ENCODE measurements at places on chromosomes 16 and 17.
A peak's percentile ranks its signal among the peaks of the same experiment; 100 is the strongest.

DNA sequence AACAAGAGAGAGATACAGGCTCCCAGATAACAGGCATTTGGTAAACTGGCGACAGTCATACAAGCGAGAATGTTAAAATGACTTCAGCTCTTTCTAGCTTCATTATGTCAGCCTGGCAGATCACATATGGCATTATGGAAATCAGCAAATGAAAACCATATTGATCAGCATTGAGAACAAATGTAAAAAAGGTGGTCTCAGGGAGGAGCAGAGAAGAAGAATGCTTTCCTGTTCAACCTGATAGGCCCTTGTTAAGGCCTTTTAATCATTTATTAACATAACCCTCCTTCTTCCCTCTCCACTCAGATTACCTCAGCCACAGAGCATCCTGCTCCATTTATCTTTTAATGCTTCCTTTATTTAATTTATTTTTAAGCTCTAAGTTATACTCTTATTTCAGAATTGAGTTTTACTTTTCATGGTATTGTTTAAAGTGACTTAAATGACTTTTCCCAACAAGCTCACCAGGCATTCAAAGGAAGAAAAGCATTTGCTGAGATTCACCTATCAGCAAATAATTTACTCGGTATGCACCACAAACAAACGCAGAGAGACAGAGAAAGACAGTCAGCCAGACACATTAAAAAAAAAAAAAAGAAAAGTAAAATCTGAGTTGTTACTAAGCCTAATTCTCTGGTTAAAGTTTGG lies 243.9 kb upstream of the TBX2 start:
- no peak for DNase-seq

DNA sequence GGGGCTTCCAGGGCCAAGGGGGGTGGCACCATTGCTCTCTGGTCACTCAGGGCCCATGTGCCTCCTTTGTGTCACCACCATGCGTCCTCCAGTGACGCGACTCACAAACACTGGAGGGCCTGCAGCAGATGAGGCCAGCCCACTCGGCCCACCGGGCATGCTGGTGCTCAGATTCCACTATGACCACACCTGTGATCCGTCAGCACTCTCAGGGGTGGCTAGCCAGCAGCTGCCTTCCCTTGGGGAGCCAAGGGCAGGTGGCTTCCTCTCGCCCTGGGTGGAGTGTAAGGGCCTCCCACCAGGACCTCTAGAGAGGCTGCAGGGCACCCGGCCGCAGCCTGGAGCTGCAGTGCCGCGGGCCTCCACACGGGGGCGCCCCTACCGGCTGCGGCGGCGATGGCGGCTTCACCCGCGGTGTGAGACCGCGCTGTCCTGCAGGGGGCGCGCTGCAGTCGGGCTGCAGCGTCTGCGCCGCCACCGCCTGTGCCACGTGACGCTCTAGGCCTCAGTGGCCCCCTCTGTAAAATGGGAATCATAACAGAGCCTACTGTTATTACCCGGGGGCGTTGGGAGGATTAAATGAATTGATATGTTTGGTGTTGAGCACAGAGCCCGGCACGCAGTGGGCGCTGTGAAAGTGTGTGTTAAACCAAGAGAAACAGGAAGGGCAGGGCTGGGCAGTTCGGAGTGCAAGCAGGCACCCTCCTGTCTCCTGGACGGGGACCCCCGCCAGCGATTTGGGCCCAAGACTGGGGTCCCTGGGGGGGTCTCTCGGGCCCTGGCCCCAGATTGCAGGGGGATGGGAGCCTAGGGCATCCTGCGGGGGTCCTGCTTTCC lies 192.4 kb upstream of the GSE1 start:
- DNase-seq, result peak; percentile 60

DNA sequence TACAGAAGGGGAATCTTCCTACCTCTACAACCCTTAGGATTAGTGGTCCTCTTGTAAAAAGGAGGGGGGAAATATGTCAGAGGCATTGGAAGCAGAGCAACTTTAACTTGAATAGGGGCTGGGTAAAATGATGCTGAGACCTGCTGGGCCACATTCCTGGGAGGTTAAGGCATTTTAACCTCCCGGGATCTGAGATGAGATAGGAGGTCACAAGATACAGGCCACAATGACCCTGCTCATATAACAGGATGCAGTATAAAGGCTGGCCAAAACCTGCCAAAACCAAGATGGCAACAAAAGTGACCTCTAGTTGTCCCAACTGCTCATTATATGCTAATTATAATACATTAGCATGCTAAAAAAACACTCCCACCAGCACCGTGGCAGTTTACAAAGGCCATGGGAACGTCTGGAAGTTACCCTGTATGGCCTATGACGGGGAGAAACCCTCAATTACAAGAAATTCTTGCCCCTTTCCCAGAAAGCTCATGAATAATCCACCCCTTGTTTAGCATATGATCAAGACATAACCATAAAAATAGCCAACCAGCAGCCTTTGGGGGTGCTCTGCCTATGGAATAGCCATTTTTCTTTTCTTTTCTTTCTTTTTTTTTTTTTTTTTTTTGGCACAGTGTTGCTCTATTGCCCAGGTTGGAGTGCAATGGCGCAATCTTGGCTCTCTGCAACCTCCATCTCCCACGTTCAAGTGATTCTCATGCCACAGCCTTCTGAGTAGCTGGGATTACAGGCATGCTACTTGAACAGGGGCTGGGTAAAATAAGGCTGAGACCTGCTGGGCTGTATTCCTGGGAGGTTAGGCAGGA lies 6.2 kb upstream of the C1QTNF1 start:
- no peak for DNase-seq

GRCh38 chr16:320206-320605 lies 32.3 kb downstream of the AXIN1 start:
- no peak for DNase-seq

GRCh38 chr17:71111460-71111859 lies 942.1 kb downstream of the KCNJ2 start:
- no peak for DNase-seq

- DNase-seq, result no peak
Observed at GRCh38 chr16:24308200-24308599, 52.1 kb downstream of the CACNG3 start.

GRCh38 chr16:69494991-69495392 lies 70.6 kb downstream of the CYB5B start:
- DNase-seq, result peak; percentile 8

DNA sequence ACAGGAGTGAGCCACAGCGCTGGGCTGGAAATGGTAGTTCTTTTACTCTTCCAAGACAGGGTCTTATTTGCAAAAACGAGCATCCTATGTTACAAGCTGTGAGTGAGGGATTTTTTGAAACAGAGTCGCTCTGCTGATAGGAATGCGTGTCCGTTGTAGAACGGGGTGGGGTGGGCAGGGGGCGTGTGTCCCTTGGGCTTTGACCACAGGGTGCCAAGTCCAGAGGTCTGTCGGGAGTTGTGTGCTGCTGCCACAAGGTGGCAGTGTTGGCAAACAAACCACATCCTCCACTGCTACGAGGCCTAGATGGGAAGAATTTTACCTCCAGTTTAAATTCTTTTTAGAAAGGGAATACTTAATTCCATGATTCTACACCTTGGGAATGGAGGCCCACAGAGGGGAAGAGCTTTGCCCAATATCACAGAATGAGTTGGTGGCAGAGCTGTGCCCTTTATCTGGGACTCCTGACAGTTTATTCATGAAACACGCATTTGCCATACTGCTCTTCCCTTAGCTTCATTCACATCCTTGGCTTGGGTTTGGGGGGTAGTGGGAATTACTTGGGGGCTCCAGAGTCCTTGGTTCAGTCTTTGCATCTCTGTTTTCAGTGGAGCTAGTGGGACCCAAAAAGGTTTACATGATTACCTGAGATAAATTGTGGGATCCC lies 30.6 kb upstream of the ETV4 start:
- peak; percentile 33 for DNase-seq

GRCh38 chr16:30526137-30526822 lies at the start of gene ZNF768:
TSS of gene ZNF768 (minus strand) at chr16:30526566. CDS start at chr16:30526413, 153 bp downstream.
- no peak for DNase-seq

GRCh38 chr17:45370949-45371413 lies 54.2 kb upstream of the MAP3K14 start:
- DNase-seq, result no peak

DNA sequence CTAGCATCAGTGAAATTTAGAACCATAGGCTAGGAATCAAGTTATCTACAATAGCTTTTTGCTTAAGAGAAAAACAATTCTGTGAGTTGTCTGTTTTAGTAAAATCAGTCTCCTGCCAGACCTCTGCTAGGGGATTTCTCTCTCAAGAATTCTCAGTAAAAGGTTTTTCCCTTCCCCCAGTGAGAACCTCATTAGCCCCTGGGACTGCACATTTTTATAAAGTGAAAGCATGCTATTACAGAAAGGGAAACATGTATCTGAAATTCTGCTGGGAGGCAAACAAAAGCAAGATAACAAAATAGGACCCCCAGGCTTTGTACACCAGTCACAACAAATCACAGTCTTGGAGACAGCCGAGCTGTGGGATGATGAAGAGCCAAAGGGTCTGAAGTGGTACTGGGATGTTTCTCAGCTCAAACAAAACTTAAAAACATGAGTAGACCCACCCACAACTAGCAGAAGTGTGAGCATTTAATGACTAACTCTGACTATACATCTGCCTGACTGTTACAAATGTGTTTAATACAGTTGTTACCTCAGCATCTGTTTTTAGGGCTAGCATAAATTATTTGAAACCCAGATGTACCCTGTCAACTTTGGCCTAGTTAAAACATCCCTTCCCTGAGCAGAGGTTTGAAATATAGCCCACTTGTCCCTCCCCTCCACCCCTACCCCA lies 20.0 kb upstream of the GLG1 start:
- no peak for DNase-seq

DNA sequence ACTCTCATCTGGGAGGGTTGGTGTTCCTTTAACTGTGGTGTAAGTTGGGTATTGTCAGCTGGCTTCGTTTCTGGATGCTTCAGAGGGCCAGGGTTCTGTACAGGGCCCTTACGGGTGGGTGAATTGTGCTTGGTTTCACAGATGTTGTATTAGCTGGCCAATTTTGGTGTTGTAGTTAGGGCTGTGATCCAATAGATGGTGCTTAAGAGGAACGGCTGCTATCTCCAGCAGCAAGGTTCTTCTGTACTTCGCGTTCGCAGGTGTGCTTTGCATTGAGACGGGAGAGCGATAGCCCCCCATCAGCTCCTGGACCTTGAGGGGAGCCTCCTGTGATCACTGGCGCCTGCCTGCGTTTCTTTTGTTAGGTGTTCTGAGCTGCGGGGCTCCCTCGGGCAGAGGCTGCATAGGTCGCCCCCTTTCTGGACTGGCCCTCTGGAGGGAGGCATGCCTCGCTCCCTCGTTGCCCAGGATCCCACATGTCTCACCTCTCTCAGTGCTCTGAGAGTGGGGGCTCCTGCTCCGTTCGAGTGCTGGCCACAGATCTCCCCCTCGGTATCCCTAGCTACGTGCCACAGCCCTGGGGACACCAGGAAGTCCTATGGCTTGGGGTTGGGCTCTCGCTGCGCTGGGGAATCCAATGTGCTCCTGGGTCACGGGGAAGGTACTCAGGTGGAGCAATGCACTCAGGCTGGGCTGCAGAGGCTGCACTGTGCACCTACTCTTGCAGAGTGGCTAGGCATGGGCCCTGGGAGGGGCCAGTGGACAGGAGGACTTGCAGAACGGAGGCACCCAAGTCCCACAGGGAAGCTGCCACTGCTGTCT lies 837 bp upstream of the PRDM7 start:
- DNase-seq, result no peak

DNA sequence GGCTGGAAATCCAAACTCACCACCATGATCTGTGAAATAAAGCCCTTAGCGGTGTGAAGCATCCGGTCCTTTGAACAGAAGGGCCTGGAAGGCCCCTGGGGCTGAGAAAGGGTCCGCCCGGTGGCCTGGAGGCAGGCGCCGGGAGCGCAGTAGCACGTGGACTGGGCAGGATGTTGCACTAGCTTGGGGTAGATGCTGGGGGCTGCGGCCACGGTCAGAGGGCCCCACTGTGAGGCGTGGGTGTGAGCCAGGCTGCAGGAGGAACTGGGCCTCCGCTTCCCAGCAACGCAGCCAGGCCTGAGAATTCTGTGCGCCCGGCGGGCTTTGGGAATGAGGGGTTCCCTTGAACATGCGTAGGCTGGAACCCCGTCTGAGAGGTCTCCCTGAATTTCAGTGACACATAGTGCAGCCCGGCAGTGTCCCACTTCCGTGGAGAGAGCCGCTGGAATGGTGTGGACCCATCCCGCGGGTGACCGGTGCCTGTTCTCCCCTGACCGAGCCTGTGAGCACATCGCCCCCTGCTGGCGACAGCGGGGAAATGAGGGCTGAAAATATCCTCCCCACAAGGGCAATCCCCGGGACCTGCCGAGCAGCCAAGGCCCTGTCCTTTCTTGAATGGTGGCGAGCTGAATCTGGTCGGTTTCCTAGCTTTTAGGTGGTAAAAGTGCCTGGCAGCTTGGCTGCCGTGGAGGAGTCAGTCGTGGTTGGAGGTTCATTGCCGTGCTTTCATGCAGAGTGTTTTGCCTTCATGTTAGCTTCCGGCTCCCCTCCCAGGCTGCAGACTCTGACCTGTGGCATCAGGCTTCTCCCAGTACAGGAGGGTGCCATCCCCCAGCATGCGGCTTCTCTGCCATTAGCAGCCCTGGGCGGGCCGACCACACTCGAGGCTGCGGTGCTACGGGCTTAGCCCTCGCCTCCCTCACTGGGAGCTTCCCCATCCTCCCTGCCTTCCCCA lies 43.8 kb downstream of the DNAJA2 start:
- peak; percentile 10 for DNase-seq

DNA sequence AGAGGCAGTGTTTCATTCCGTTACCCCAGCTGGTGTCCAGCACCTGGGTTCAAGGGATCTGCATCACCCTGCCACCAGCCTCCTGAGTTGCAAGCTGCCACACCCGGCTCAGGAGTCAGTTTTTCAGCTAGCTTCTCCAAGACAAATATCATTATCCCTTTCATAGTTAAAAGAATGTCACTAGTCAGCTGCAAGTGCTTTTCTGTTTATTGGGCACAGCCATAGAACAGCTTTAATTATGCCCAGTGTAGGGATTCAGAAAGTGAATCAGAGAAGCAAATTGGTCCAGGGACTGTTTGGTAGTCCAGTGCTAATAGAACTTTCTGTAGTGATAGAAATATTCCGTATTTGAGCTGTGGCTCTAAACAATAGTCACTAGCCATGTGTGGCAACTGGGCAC lies 2.9 kb upstream of the AOC3 start:
- DNase-seq, result no peak

GRCh38 chr17:16943541-16944333 lies 28.2 kb downstream of the TNFRSF13B start:
- no peak for DNase-seq

- DNase-seq, result no peak
Observed at GRCh38 chr17:67998466-67998865, 2.2 kb upstream of the C17orf58 start.

DNA sequence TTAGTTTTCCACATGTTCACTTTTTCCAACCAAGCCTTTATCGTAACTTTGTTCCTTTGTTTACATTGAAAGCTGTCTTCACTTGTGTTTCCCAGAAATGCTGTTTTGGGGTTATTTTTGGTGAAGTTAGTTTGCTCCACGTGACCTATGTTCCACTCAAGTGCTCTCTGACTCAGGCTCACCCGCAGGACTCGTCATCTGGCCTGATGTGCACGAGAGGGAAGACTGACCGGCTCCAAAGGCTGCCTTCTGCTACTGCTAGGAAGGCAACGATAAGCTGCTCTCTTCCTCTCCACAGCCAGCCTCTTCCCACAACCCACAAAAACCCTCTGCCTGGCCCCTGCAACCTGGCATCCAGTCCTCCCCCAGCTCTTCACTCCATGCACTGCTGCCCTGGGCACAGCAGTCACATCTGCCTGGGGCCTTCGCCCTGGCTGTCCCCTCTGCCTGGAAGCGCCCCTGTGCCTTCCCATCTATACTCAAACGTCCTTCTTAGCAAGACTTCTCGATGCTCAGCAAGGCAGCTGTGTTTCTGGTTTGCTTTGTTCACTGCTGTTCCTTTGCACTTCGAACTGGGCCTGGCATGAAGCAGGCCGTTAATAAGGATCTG lies 28.0 kb downstream of the ZCCHC14 start:
- no peak for DNase-seq
